Activated naive CD8-positive, alpha-beta T cell treated with anti-CD3 and anti-CD28 coated beads, Interleukin-2, amount 10 ng/mL, durations not matched to agents 7 days and 5 days (primary cell): ENCODE measurements at places on chromosomes 3 and 15. TPM values are rescaled to one million over a fixed set of nuclear protein-coding genes. Genes with fewer than 3 reads are reported as not detected.

Gene TIPIN
- total RNA-seq: 29.5 TPM

Gene CAND2
- 0.97 TPM for total RNA-seq

Gene GPR149
- not detected for total RNA-seq

Gene PAQR5
- total RNA-seq: not detected

Gene MUC20
- 3.1 TPM for total RNA-seq

Gene DPPA2
- total RNA-seq: not detected

Gene ITIH4
- total RNA-seq: 30.7 TPM

Gene MRPL47
- 30.4 TPM for total RNA-seq

Gene PP2D1
- not detected for total RNA-seq

Gene FEZF2
- not detected for total RNA-seq

Gene PRSS50
- not detected for total RNA-seq

Gene CCR4
- total RNA-seq: 20.7 TPM

Gene CLSTN2
- not detected for total RNA-seq
